H9 (cell line): ENCODE measurements at places on chromosomes 7 and 10.

DNA sequence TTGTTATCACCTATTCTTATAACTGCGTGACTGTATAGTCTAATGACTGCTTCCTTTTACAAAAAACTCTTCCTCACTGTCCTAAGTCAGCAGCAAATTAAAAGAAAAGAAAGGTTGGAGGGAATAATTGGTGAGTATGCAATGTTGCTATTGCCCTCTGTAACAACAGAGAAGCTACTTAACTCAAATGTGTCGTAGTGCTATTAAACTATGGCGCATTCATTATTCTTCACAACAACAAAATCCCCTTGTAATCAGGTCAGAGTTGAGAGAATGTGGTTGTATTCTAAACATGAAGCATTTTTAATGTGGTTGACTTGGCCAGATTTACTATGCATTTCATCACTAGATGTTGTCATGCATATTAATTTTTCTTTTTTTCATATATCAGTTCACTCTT, 897.8 kb upstream of the PHF14 start:
- peaks cover 2% of the 10 kb centered on the region; the same call in 1 of the 2 replicates for H3K4me1 ChIP-seq
- no peak for DNase-seq
- H3K36me3 ChIP-seq = no peaks in the 10 kb centered on the region
- no peak overlapping the region for H3K4me3 ChIP-seq
- no peaks in the 10 kb centered on the region for H3K27me3 ChIP-seq

GRCh38 chr10:31947144-31947926, 18.7 kb upstream of the ARHGAP12 start:
- H3K27ac ChIP-seq = no peak overlapping the region
- H3K27me3 ChIP-seq = no peaks in the 10 kb centered on the region
- no peaks in the 10 kb centered on the region for H3K36me3 ChIP-seq
- DNase-seq = no peak
- 0 out of 2 replicates have a peak, but pooled peaks cover 4% of the 10 kb centered on the region for H3K4me1 ChIP-seq
- no peak overlapping the region for H3K4me3 ChIP-seq

GRCh38 chr7:22762866-22763265, 35.9 kb downstream of the IL6 start:
- H3K4me1 ChIP-seq = no peaks in the 10 kb centered on the region
- H3K36me3 ChIP-seq = no peaks in the 10 kb centered on the region
- no peaks in the 10 kb centered on the region for H3K27me3 ChIP-seq
- DNase-seq = no peak

GRCh38 chr7:123624527-123625183, 23.0 kb downstream of the ASB15 start:
- no peaks in the 10 kb centered on the region for H3K36me3 ChIP-seq
- no peak overlapping the region for H3K4me3 ChIP-seq
- H3K27ac ChIP-seq = no peak overlapping the region

DNA sequence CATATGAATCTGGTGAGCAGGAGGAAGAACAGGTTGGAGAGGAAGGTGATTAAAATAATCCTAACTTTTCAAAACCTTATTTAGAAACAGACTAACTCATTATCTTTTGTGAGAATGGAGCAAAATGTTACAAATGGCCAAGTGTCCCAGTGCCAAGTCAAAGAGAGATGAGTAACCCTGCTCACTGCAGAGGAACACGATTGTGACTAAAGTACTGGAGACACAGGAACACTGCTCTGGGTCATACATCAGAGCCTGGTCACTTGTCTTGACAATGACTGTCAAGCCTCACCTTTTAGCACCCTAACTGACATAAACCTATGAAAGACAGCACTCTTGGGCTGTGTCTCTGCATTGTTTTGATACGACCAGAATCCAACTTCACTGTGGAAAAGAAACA, 108.8 kb downstream of the SGMS1 start:
- H3K4me3 ChIP-seq = no peak overlapping the region
- no peaks in the 10 kb centered on the region for H3K27me3 ChIP-seq
- no peaks in the 10 kb centered on the region for H3K4me1 ChIP-seq
- no peak overlapping the region for H3K27ac ChIP-seq
- H3K36me3 ChIP-seq = no peaks in the 10 kb centered on the region

DNA sequence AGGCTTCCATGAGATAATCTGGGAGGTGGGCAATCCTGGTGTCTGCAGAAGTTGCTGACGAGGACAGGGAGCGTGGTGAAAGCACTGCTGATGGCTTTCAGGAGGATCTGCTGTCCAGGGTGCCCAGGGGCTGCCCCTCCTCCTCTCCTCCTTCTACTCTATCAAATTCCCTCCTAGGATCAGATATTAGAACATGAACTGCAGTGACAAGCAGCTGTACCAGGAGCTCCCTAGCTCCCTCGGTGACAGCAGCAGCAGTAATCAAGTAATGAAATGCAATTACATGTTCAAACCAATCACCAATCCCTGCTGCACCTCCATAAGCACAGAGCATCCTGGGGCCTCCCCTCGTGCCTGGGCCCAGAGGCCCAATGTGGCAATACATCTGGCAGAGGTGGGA, 46.9 kb downstream of the GRID1 start:
- no peak overlapping the region for H3K4me3 ChIP-seq
- H3K36me3 ChIP-seq = no peaks in the 10 kb centered on the region
- no peaks in the 10 kb centered on the region for H3K27me3 ChIP-seq
- no peaks in the 10 kb centered on the region for H3K4me1 ChIP-seq

DNA sequence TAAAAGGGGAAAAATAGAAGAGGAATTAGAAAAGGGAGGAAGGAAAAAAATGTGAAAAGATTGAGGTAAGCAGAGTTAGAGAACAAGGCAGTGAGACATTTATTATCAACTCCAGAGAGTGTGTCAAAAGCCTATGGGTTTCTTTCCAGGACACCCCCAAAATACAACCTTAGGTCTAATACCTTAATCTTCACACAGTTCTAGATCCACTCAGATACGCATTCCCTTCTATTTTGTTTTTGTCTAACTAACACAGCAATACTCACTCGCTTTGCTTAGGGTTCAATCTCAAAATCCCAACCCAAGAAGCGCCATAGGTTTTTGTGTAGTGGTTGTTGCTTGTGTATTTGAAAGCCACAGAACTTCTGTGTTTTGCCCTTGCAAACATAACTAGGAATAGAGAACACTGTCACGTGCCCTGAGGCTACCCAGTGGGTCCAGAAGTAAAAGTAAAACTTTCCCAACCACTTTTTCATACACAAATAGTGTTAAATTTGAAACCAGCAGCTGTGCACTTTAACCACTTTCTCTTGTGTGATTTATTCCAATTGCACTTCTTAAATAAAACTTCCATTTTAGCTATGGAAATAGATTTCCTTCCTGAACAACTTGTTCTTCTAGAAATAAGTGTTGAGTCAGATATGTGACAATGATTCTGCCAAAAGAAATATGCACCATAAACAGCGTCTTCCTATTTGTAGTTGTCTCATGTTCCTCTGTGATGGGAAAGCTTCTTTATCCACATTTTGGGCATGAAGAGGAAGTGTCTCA, 414.7 kb upstream of the GHITM start:
- H3K27ac ChIP-seq = no peak overlapping the region
- H3K27me3 ChIP-seq = no peaks in the 10 kb centered on the region
- no peaks in the 10 kb centered on the region for H3K4me1 ChIP-seq
- no peaks in the 10 kb centered on the region for H3K36me3 ChIP-seq

GRCh38 chr10:34254596-34254995, 560.5 kb downstream of the PARD3 start:
- H3K4me3 ChIP-seq = no peak overlapping the region
- no peak for DNase-seq
- peaks cover 5% of the 10 kb centered on the region; the same call in 1 of the 2 replicates for H3K4me1 ChIP-seq
- no peaks in the 10 kb centered on the region for H3K27me3 ChIP-seq
- no peak overlapping the region for H3K27ac ChIP-seq

DNA sequence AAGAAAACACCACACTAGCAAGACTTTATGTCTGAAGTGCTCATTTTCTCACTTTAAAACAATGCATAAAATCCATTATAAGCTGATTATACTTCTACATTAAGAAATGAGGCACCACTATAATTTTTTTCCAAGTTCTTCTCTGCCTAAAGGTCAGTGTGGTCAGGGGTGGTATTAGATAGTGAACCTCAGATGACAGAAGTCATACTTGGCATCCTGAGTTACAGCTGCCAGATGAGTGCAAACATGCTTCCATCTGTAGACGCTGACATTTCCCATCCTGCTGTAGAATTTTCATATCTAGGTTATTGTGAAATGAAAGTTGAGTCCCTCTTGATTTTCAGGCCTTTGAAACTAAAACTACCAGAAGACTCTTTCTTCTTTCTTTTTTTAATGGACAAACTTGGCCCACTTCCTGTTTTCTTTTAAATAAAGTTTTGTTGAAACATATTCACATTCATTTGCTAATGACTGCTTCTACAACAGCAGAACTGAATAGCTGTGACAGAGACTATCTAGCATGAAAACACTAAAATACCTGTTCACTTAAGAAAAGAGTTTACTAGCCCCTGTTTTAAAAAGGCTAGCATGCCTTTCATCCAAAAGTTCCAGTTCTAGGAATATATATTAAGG, 900.8 kb downstream of the XPNPEP1 start:
- no peak overlapping the region for H3K4me3 ChIP-seq
- H3K36me3 ChIP-seq = no peaks in the 10 kb centered on the region
- no peaks in the 10 kb centered on the region for H3K27me3 ChIP-seq
- no peak overlapping the region for H3K27ac ChIP-seq

GRCh38 chr7:132871419-132871818, 210.5 kb downstream of the CHCHD3 start:
- DNase-seq = no peak
- no peak overlapping the region for H3K27ac ChIP-seq
- H3K27me3 ChIP-seq = no peaks in the 10 kb centered on the region
- H3K4me1 ChIP-seq = 0 out of 2 replicates have a peak, but pooled peaks cover 3% of the 10 kb centered on the region
- no peak overlapping the region for H3K4me3 ChIP-seq

GRCh38 chr7:117119192-117119924, 166.1 kb downstream of the ST7 start:
- peak; percentile 58 for DNase-seq
- no peak overlapping the region for H3K27ac ChIP-seq
- H3K27me3 ChIP-seq = no peaks in the 10 kb centered on the region
- no peak overlapping the region for H3K4me3 ChIP-seq
- no peaks in the 10 kb centered on the region for H3K36me3 ChIP-seq
- H3K4me1 ChIP-seq = no peaks in the 10 kb centered on the region

GRCh38 chr7:86926732-86927131, 132.7 kb downstream of the ELAPOR2 start:
- no peaks in the 10 kb centered on the region for H3K27me3 ChIP-seq
- peaks cover 23% of the 10 kb centered on the region for H3K36me3 ChIP-seq
- H3K4me1 ChIP-seq = no peaks in the 10 kb centered on the region
- no peak overlapping the region for H3K27ac ChIP-seq
- H3K4me3 ChIP-seq = no peak overlapping the region
- DNase-seq = no peak

GRCh38 chr7:139861803-139862202, 32.7 kb downstream of the TBXAS1 start:
- no peaks in the 10 kb centered on the region for H3K36me3 ChIP-seq
- no peak overlapping the region for H3K27ac ChIP-seq
- no peak overlapping the region for H3K4me3 ChIP-seq
- no peaks in the 10 kb centered on the region for H3K27me3 ChIP-seq

DNA sequence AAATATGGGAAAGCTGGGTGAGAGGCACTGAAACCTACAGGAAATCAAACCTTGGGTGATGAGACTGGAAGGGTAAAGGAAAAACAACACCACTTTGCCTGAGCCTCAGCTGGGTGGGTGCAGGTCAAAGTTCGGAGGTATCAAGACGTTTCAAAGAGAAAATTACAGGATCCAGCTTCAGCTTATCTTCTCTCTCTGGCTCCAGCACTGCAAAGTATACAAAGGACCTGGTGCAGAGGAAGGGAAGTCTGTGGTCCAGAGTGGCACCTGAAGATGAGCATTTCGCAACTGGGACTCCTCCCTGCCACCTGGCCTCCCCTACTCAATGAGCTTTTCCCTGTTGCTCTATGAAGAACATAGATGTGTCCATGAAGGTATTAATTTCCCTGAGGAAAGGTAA, 6.4 kb upstream of the FXYD4 start:
- no peaks in the 10 kb centered on the region; the same call in 2 of the 3 replicates for H3K36me3 ChIP-seq
- H3K4me3 ChIP-seq = no peak overlapping the region
- H3K4me1 ChIP-seq = 0 out of 2 replicates have a peak, but pooled peaks cover 1% of the 10 kb centered on the region
- DNase-seq = no peak

DNA sequence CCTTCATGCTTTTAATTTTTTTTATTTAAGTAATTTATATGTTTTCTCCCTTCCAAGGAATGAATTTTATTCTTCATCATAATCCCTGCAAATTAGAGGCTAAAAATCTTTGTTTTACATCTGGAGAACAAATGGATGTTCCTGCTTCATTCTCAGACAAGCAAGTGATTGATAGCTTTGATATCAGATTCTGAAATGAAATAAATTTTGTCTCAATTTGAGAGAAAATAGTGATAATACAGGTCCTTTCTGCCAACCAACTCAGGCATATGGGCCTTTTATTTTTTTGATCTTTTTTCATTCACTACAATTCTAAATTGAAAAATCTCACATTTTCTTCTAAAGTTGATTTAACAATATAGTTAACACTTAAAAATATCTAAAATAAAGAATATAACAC, 427.1 kb downstream of the EXOC4 start:
- H3K4me1 ChIP-seq = no peaks in the 10 kb centered on the region
- no peak overlapping the region for H3K4me3 ChIP-seq
- no peak overlapping the region for H3K27ac ChIP-seq

GRCh38 chr10:112374724-112375541, 1.0 kb downstream of the ACSL5 start:
- H3K4me1 ChIP-seq = no peaks in the 10 kb centered on the region
- H3K36me3 ChIP-seq = peaks cover 3% of the 10 kb centered on the region; the same call in 1 of the 2 replicates
- no peak for DNase-seq
- H3K27me3 ChIP-seq = no peaks in the 10 kb centered on the region

DNA sequence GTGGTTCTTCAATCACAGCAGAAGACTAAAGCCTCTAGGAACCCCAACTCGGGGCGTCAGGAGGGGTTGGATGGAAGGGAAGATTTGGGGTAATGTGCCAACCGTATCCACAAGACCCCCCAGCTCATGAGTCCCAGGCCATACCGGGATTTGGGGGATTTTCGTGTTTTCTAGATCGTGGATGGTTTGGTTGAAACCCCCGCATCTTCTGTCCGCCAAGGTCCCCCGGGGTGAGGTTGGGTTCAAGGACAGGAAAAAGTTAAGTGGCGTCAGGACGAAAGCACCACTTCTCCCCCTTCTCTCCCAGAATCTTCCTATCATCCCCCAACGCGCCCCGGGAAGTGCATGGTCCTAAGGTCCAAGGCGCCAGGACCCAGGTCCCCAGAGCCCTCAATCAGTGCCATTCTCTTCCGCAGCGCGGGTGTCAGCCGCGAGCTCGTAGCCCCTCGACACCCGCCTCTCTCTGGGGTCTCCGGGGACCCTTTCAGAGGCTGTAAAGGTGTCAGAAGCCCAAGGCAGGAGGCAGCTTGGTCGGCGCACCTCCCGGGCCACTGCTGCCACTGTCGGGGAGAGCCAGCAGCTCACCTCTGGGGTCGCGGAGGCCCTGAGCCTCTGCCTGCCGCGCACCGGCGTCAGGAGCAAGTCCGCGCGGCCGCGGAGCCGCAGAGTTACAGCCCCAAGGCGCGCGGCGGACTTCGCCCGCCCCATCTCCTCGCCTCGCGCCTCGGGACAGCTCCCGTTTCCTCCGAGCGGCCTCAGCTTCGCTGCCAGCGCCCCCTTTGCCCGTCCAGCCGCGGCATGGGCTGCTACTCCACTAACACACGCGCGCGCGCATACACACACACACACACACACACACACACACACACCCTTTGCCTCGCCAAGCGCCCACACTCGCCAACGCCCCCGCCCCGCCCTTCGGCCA, 1.5 kb downstream of the MKX start:
- H3K27me3 ChIP-seq = peaks cover 61% of the 10 kb centered on the region
- H3K36me3 ChIP-seq = peaks cover 2% of the 10 kb centered on the region; the same call in 1 of the 3 replicates
- peak; percentile 44 for DNase-seq
- no peaks in the 10 kb centered on the region for H3K4me1 ChIP-seq
